ENCODE measurements at places on chromosomes 6 and 20. TPM values are rescaled to one million over a fixed set of nuclear protein-coding genes. Genes with fewer than 3 reads are reported as not detected.
A peak's percentile ranks its signal among the peaks of the same experiment; 100 is the strongest.

Gene ZNF341
- total RNA-seq, result 5.8 TPM

GRCh38 chr6:52389264-52389625, 27.3 kb downstream of the PAQR8 start:
- H3K4me1 ChIP-seq, result peaks cover 76% of the 10 kb centered on the region
- H3K27me3 ChIP-seq, result no peaks in the 10 kb centered on the region
- peaks cover 48% of the 10 kb centered on the region for H3K36me3 ChIP-seq
- H3K4me3 ChIP-seq, result peak overlapping the region; percentile 65
- H3K27ac ChIP-seq, result peak overlapping the region; percentile 95

DNA sequence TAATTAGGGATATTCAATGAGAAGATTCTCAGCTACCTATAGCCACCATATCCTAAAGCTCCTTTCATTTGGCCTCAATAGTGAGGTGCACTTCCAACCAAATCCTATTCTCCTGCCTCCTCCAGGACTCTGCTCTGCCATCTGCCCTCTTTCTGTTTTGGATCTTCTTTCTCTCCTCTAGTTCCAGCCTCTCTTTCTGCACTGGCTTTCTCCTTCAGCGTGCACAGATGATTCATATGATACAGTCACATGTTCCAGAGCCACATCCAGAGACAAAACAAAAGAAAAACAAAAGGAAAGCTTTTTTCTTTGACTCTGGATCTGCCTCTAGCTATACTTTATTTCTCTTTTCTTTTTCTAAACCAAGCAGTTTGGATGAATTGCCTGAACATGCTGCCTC, 531.9 kb upstream of the MAN1A1 start:
- peaks cover under 1% of the 10 kb centered on the region for H3K27me3 ChIP-seq
- DNase-seq, result no peak
- H3K4me3 ChIP-seq, result no peak overlapping the region

Gene MEI4
- not detected for total RNA-seq

DNA sequence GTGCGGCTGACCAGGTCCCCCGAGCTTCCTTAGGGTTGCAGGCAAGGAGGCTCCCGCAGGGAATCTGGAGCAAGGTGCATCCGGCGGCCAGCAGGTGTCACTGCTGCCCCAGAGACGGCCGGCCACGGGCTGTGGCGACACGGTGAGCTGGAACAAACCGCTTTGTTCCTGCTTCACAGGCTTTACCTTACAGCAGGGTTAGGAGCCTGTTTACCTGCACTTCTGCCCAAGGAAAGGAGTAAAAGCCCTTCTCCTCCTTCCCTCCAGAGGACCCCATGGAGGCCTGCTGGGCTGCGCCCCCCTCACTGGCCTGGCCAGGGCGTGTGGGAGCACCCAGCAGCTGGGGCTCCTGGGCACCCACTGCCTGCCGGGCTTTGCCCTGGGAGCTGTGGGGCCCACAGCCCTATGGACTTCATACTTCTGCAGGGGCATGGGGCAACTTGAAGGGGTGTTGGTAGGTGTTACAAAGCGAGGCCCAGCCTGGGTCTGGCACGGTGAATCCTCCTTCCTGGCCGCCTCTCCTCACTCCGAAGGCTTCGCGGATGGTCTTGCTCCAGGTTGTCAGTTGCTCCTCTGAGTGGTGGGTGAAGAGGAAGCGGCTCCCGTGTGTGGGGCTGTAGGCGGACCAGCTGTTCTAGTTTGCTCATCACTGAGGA, 88.4 kb downstream of the CDC5L start:
- peaks cover 2% of the 10 kb centered on the region for H3K4me1 ChIP-seq
- peaks cover 1% of the 10 kb centered on the region for H3K27me3 ChIP-seq
- DNase-seq, result peak; percentile 73
- H3K4me3 ChIP-seq, result no peak overlapping the region
